Activated T-cell treated with anti-CD3 and anti-CD28 coated beads for 4 hours (primary cell): ENCODE measurements at places on chromosomes 4 and X.
A peak's percentile ranks its signal among the peaks of the same experiment; 100 is the strongest.

- no peak for DNase-seq
Observed at GRCh38 chr4:5126857-5127256, 75.6 kb downstream of the STK32B start.

DNA sequence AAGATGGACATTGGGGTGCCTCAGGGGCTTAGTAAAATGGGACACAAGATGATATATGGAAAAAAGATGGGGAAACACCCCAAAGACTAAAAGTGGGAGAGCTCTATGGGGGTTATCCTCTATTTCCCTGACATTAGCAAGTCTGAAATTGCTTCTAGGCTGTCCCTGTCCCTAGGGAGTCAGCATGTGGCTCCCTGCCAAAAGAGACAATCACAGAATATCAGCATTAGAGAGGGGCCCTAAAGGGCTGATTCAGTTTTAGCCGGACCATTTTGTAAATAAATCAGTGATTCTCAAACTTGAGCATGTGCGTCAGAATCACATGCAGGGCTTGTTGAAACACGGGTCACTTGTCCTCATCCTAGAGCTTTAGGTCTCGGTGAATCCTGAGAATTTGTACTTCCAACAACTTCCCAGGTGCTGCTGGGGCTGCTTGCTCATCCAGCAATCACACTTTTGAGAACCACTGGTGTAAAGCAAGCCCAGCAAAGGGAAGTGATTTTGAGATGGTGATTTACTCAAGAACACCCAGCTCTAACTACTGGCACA, 165.3 kb upstream of the DGKK start:
- DNase-seq, result no peak

GRCh38 chr4:94177822-94178221, 29.8 kb upstream of the SMARCAD1 start:
- no peak for DNase-seq

DNA sequence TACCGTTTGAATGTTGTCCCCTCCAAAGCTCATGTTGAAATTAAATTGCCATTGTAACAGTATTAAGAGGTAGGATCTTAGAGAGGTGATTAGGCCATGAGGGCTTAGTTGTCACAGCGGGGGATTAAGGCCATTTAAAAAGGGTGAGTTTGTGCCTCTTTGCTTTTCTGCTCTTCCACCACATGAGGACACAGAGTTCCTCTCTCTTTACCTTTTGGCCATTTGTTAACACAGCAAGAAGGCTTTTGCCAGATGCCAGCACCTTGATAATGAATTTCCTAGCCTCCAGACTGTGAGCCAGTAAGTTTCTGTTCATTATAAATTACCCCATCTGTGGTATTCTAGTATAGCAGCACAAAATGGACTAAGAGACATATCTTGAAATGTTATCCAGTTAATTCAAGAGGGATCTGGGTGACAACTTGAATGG, 7.8 kb upstream of the HERC3 start:
- DNase-seq, result no peak

DNA sequence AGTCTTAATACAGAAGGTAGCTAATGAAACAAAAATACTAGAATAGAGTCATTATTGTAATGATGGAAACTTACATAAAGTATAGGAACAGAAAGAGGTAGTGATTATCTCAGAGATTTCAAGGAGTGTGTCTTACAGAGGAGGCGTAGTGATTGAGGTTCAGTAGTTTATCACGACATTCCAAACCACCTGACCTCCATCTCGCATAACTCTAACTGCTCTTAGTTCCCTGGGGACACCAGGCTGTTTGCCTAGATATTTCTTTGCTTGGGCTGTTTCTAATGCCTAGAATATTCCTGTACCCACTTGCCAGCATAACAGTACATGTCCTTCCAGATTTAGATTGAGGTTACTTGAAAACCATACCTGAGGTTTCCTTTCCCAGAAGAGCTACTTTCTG, 29.1 kb downstream of the STAG2 start:
- no peak for DNase-seq

- no peak for DNase-seq
Observed at GRCh38 chrX:104329731-104330130, 75.0 kb upstream of the ESX1 start.

- DNase-seq, result no peak
Observed at GRCh38 chr4:183142571-183143550, 43.8 kb downstream of the WWC2 start.

DNA sequence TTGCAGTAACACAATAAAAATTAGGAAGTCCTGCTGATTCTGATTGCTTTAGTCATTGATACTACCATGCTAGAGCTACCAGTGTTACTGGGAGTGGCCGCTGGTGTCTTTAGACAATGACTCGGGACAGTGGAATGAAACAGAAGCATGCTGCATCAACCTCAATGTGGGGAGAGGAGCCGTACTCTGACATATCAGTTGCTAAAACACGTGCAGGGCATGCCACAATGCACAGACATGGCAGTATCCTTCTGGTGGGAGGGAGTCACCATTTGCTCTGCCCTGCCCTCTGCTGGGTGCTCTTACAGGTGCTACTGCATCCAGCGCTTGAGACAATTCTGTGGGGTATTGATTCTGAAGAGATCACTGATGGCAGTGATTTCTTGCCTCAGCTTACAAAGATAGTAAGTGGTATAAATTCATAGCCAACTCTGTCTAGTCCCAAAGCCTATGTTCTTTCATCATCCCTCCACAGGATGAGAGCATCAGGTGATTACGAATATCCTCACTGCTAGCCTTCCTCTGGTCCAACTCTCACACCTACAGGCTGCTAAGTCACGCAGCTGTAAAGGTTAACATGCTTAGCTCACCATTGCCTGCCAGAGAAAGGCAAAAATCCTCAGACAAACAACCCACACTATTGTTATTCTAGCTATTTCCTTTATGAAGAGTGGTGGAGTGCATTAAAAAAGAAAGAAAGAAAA, 43.7 kb downstream of the NSG1 start:
- peak; percentile 13 for DNase-seq

- DNase-seq, result no peak
Observed at GRCh38 chr4:47275595-47275994, 187.9 kb downstream of the COMMD8 start.

DNA sequence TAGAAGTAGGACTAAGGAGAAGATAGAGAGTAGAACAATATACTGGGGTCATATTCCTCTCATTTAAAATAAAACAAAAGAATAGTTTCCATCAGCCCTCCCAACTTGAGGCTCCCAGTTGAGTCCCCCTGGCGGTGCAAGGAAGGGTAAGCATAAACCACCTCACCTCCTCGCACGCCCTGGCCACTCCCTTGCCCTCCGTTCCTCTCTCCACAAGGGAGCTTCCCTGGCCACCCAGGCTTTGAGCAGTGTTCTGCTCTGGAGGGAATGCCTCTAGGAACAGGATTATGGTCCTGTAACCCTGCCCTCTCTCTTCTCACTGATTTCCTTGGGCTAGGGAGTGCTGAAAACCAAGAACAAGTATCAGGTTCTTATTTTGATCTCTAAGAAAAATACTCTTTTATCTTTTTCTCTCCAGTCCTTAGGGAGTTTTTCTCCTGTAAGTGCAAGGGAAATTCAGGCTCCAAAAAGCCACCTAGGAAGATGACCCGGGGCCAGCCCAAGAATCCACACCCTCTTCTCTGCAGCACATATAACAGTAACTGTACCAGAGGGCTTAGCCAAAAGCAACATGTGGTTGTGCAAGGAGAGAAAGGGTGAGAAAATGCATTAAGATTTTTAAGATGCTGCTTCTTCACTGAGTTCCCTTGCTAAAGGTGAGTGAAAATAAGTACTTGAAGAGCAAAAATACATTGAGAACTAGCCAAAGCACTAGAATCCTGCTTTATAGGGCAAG, 69.9 kb downstream of the USP38 start:
- no peak for DNase-seq

- DNase-seq, result no peak
Observed at GRCh38 chr4:109378511-109378910, 55.1 kb upstream of the SEC24B start.

GRCh38 chr4:185192059-185192458, 11.7 kb downstream of the CFAP97 start:
- DNase-seq, result no peak

DNA sequence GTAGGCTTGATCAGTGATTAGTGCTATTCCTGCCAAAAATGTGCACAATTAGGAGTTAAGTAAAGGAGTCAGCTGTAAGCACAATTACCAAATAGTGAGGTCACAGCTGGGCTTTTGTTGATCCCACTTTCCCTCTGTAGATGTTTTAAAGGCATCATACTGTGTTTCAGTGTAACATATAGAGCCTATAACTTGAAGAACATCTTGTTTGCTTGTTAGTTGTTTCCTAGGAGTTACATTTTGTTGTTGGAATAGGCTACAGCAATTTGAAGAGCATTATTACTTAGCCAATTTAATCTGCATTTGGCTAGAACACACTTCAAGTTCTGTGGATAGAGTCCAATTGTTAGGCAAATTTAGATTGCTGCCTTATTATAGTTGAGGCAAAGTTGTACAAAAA, 210.7 kb upstream of the MAD2L1 start:
- DNase-seq, result no peak

- DNase-seq, result no peak
Observed at GRCh38 chr4:81827577-81828202, 356.0 kb upstream of the RASGEF1B start.

GRCh38 chr4:69518538-69519198, 23.0 kb upstream of the UGT2B4 start:
- DNase-seq, result no peak

GRCh38 chr4:117400039-117400835, 314.9 kb upstream of the TRAM1L1 start:
- no peak for DNase-seq

DNA sequence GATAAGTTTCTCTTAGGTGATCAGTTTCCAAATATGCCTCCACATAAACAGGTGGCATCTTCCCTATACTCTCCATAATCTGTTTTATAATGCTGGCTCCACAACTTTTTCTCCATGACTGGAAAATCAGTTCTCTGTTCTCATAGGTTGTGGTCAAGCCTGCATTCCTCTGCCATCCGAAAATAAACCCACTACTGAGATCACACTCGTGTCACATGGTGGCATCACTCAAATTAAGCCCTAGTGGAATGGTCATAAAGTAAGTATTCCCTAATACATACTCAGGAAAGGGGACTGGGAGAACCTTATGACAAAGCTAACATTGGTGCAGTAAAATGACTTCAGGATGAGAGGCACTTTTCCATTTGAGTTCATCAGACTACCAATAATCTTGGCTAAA, 37.6 kb downstream of the MAGED4B start:
- DNase-seq, result no peak

GRCh38 chrX:15946783-15947580, 92.4 kb upstream of the AP1S2 start:
- no peak for DNase-seq

DNA sequence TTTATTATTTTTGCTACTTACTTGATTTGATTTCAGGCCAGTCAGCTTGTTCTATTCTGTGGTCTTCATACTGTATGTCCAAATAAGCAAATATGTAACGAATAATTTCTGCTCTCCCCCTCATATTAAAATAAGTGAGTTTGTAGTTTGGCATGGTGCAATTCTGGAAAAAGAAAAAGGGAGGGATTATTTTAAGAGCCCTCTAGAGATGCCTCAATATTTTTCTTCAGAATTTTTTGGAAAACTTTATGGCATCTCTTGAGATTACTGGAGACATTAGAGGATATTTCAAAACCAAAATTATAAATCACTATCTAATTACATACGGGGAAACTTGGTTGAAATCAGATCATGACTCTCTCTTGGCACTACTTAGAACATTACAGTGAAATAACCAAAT, 8.2 kb downstream of the HPGDS start:
- DNase-seq, result no peak

DNA sequence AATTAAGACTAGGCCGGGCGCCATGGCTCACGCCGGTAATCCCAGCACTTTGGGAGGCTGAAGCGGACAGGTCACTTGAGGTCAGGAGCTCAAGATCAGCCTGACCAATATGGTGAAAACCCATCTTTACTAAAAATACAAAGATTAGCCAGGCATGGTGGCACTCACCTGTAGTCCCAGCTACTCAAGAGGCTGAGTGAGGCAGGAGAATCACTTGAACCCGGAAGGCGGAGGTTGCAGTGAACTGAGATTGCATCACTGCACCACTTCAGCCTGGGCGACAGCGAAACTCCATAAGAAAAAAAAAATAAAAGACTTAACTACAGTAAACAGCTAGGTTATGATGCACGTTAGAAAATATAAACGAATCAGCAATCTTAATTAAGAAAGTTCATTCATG, 216.0 kb upstream of the TEX13C start:
- DNase-seq, result no peak

DNA sequence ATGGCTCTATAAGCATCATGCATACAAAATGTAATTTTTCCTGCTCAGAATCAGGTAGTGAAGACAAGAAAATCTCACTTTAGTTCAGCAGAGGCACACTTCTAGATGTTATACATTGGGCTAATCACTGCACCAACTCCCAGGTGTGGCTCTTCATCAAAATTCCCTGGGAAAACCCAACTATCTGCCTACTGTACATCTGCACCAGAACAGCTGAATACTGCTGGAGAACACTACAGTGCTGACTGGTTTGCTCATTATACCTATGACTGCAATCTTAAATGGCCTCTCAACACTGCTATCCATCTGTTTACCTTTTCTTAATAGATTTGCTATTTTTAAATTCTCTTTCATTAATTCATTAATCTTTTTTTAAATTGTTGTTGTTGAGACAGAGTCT, 92.0 kb downstream of the UGT8 start:
- no peak for DNase-seq

DNA sequence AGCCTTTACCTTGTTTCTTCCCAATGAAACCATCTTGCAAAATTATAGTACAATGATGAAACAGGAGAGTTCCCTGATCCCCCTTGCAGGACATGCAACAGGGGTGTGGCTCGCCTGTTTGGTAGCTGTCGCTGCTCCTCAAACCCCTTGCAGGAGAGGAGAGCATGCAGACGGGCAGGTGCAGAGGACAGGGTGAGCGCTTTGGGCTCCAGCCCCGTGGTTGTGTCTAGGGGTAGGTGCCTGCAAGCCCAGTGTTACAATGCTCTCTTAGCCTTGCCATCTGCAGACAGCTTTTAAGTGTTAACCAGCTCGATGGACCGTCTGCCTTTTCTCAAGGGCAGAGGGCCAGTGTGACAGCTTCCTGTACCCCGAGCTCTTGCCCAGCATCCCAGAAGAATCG, 102.0 kb downstream of the TAB3 start:
- DNase-seq, result no peak

GRCh38 chrX:130994671-130995070, 63.5 kb upstream of the ARHGAP36 start:
- no peak for DNase-seq
